ENCODE measurements at places on chromosomes 1 and 21.

DNA sequence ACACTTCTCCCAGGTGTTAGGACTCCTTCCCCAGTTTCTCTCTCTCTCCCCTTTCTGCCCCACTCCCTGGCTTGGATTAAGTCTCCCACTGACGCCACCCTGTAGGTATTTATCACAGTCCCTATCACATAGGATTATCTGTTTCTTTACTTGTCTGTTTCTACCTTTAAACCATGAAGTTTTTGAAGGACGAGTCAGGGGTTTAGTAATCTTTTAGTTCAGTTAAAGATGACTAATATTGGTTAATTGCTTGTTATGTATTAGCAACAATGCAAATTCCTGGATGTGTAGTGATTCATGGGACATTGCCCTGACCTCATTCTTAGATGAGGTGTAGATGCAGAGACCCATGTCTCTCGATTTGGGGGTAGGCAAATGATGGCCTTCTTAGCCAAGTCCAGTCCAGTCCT is 6.4 kb downstream of the LAMC1 start:
- no peak for DNase-seq

DNA sequence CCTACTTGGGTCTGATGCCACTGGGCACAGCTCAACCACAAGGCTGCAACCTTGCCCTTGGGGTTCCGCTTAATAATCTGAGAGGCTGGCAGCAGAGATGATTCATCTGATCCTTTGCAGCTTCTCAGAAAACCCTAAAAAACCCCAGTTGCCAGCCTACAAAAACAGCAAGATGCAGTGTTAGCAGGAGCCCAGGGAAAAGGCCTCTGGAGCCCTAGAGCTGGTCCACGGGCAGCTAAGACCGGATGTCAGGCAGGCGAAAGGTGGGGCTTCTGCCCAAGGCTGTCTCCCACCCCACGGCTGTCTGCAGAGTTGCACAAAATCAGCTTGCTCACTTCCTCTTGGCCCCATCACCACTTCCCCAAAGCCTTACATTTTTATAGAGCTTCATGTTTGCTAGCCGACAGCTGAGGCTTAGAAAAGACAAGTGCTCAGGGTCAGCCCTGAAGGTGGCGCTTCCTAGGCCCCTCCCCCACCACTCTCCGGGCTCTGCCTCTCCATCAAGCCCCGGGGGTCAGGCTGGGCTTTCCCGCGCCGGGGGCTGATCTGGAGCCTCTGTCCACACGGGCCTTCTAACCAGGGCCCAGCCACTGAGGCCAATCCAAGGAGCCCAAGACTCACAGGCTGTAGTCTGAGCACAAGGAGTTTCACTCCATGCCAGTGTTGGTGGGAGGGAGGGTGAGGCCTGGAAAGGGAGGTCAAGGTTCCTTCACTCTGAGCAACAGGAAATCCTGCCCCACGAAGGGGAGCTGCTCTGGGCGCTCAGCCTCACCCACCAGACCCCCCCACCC is 4.2 kb upstream of the ADORA3 start:
- peak; percentile 49 for DNase-seq

GRCh38 chr1:8562222-8562621 is 244.3 kb downstream of the SLC45A1 start:
- no peak for DNase-seq

GRCh38 chr1:193321242-193321840 is 134.9 kb upstream of the B3GALT2 start:
- no peak for DNase-seq

DNA sequence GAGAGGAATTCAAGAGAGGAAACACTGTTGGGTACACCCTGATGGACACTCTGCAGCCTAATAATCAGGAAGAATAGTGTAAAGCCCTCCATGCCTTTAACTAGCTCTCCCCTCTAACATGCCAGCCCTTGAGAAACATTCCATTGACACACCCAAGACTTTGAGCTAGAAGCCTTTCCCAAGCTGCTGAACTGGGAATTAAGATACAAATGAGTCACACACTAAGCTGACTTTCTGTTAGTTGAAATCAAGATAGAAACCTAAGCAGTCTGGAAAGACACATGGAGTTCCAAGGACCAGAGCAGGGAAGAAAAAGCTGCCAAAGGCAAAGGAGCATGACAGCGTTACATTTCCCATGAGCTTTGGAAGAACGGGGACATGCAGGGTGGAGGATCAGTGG is 380.8 kb downstream of the NPHP4 start:
- DNase-seq: no peak

GRCh38 chr1:204588826-204589225 is 72.6 kb downstream of the MDM4 start:
- DNase-seq: no peak

GRCh38 chr1:93051961-93052360 is 27.1 kb upstream of the MTF2 start:
- DNase-seq: no peak

DNA sequence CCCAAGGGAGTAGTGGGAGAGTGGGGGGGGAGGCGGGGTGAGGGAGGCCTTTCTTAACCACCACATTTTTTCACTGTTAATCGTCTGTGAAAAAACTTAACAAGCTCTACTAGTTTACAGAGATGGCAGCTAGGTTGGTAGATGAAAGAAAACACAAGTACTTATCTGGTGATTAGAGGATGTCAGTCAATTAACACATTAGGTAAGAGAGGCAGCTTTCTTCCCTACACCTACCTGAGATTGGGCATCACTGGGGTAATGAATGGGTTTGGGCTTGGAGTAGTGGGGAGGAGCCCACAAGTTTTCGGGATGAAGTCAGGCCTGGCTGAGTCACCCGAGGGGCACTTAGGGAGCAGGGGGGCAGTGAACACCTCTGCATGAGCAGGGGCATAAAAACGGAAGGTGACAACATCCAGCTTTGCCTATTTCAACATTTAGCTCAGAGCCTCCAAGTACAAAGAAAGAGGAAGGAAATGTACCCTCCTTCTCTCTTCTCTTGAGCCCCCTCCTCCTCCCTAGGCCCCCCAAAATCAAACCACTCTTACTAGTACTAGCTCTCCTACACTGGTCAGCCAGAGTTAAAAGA is 2.5 kb downstream of the LBR start:
- no peak for DNase-seq

GRCh38 chr1:20325844-20326420 is 35.3 kb downstream of the VWA5B1 start:
- DNase-seq: no peak

GRCh38 chr1:1883092-1883873 is 7.6 kb downstream of the GNB1 start:
- no peak for DNase-seq

- DNase-seq: no peak
Measured at GRCh38 chr1:231878737-231879136, 252.1 kb downstream of the DISC1 start.

DNA sequence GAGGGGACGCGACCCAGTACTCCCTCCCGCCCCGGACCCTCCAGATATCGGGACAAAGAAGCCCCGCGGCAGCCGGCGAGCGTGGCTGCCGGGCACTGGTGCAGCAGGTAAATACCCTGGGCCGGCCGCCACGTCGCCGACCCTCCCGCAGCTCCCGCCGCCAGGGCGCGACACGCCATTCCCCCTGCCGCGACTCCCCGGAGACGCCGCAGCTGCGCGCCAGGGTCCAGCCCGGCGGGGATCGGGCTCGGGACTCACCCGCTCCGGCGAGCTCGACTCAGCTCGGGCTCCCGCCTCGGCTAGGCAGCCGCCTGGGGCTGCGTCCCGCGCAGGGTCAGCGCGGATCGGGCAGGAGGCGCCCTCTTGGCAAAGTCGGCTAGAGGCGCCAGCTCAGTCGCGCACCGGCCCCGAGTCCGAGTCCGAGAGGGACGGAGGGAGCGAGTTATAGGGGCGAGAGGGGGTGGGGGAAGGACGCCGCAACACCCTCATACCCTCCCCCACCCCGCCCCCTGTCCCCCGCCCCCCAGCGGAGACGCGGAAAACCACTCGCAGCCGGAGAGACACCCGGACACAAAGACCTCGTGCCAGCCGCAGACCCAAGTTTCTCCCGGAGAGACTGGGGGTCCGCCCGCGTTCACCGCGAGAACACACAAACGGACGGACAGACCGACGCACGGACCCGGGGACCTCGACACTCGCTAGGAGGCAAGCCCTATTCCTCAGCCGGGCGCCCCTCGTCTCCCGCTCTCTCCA is 985 bp downstream of the SYT6 start:
- DNase-seq: no peak

GRCh38 chr1:18945401-18945849 is 11.1 kb downstream of the IFFO2 start:
- no peak for DNase-seq

- DNase-seq: no peak
Measured at GRCh38 chr1:156662005-156662799, 15.0 kb downstream of the NES start.

- no peak for DNase-seq
Measured at GRCh38 chr1:54317084-54317483, 89.1 kb downstream of the SSBP3 start.

DNA sequence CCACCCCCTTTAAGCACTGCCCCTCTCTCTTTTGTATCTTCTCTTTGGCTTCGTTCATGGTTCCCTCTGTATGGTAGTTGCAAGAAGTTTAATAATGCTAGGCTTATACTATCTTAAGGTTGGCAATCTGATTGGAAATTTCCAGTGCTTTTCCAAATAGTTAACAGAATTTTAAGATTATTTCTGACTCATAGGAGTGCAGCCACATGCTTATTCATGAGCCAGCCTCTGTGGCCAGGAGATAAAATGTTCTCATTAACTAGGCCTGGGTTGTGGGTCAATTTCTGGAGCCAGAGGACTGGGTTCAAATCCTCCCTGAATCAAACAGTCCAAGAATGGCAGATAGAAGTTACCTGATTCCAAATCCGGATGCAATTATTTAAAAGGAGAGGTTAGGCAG is 103.1 kb downstream of the ATP6V1G3 start:
- DNase-seq: no peak
